ENCODE measurements at places on chromosomes 7 and 10. TPM values are rescaled to one million over a fixed set of nuclear protein-coding genes. Genes with fewer than 3 reads are reported as not detected.

The DNA2 gene
- total RNA-seq: 3.5 TPM

- DNase-seq: no peak
Measured at GRCh38 chr7:36750451-36750850, 26.2 kb upstream of the AOAH start.

The ITPRID1 gene
- total RNA-seq: not detected

The STRIP2 gene
- total RNA-seq: 0.96 TPM

GRCh38 chr10:97939446-97939990, 89.9 kb downstream of the GOLGA7B start:
- no peak for DNase-seq

DNA sequence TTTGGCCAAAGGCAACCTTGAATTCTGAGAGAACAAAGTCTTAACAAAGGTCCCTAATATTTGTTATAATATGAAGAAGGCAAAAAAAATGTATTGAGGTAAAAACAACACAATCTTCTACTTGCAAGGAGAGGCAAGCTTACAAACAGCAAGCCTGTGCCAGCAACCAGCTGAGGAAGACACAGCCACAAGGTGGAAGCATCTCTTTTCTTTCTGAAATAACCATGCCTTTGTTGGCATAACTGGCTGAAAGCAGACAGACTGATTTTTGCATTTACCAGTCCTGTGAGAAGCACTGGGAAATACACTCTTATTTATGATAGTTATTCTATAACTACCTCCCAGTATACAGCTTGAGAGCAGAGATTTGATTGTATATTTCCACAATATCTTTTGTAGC, 292.0 kb downstream of the PHTF2 start:
- no peak for DNase-seq

GRCh38 chr10:75544386-75544785, 113.0 kb downstream of the LRMDA start:
- no peak for DNase-seq

DNA sequence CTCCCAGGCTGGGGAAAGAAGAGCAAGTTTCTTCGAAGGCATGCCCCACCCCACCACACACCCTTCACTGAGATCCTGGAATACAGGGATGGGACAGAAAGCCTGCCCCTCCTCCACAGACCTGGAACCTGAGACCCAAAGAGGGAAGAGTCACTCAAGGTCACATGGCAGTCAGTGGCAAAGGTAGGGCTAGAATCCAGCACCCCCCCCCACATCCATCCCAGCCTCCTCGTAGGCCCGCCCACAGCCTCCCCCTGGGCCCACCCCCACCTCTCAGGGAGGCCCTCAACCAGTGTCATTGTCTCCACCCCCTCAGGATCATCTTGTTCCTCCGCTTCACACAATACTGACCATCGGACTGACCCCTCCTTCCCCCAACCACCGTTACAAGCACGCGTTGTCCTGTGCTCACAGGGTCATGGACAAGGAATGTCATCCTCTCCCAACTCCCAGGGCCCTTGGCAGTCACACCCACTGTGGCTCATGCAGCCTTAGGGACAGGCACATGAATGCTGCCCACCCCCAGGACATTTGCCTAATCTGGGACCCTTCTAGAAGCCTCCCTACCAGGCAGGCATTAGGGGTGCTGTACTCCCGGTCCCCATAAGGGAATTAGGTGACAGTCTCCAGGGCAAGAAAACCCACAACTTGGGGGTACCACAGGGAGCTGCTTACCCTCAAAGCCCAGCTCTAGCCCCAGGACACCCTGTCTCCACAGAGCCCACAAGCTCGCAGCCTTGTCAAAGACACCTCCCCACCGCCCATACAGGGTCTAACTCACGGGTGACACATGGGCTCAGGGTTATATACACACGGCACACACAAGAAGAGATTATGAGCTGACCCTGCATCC, 1.4 kb downstream of the KCNH2 start:
- no peak for DNase-seq

GRCh38 chr7:115332691-115333090, 410.8 kb downstream of the MDFIC start:
- DNase-seq: no peak

- DNase-seq: no peak
Measured at GRCh38 chr10:15169555-15170401, 1.3 kb upstream of the NMT2 start.
